ENCODE measurements at places on chromosomes 1 and 21. TPM values are rescaled to one million over a fixed set of nuclear protein-coding genes. Genes with fewer than 3 reads are reported as not detected.

The MYOG gene
- total RNA-seq = not detected

The WLS gene
- total RNA-seq = 102 TPM

The BLACAT1 gene
- under 0.01 TPM for total RNA-seq

The HHAT gene
- total RNA-seq = 2.2 TPM

The DNTTIP2 gene
- total RNA-seq = 32.3 TPM

The PERM1 gene
- total RNA-seq = not detected

The GSTM5 gene
- 4.4 TPM for total RNA-seq

The CBR1 gene
- total RNA-seq = 132 TPM

The KAZN gene
- 10.3 TPM for total RNA-seq

The NPPB gene
- not detected for total RNA-seq

The SPRR5 gene
- not detected for total RNA-seq

The PRAMEF20 gene
- total RNA-seq = not detected

The RHEX gene
- total RNA-seq = not detected

The HES2 gene
- under 0.01 TPM for total RNA-seq

The FAM3B gene
- total RNA-seq = not detected

The CELF3 gene
- total RNA-seq = not detected

The C1QA gene
- total RNA-seq = not detected

The EGLN1 gene
- 44.0 TPM for total RNA-seq

The CAMK2N1 gene
- total RNA-seq = 19.0 TPM

The LRIF1 gene
- total RNA-seq = 8.1 TPM

The LMX1A gene
- total RNA-seq = under 0.01 TPM

The S100B gene
- not detected for total RNA-seq

The CD48 gene
- not detected for total RNA-seq

The OR2M3 gene
- not detected for total RNA-seq

The CLEC20A gene
- not detected for total RNA-seq

The SIM2 gene
- not detected for total RNA-seq

The SPRR2A gene
- total RNA-seq = not detected

The S100A13 gene
- total RNA-seq = 148 TPM

The PDZK1 gene
- 0.39 TPM for total RNA-seq
